ENCODE measurements at places on chromosomes 7 and 10. TPM values are rescaled to one million over a fixed set of nuclear protein-coding genes. Genes with fewer than 3 reads are reported as not detected.

DNA sequence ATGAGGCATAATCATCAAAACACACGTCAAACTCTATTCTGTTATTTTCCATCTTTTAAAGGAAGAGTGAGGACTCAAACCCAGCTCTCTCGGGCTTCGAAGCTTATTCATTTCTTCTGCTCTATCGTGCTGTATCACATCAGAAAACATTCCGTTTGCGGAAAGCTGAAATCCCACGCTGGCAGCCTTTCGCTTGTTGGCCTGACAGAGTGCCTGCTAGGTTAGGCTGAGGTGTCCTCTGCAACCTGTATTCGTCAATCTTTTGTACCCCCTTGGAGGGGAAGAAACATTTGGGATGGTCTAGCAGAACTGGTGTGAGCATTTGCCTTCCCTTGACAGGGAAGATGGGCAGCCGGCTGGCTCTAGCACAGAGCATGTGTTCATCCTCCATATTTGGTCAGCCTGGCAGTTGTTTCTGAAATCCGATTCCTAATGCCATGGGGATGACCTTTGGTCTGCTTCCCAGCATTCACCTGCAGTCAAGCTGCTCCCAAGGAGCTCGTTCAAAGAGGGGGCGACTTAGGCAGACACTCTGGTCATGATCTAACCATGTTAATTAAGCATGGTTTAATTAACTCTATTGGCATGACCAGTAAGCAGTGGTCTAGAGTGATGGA is 55.2 kb downstream of the TACC2 start:
- H3K4me1 ChIP-seq = peaks cover 70% of the 10 kb centered on the region
- DNase-seq = no peak

- H3K4me3 ChIP-seq = no peak overlapping the region
- no peak overlapping the region for H3K27ac ChIP-seq
- H3K27me3 ChIP-seq = no peaks in the 10 kb centered on the region
Observed at GRCh38 chr10:103605359-103606096, 112.0 kb downstream of the NEURL1 start.

DNA sequence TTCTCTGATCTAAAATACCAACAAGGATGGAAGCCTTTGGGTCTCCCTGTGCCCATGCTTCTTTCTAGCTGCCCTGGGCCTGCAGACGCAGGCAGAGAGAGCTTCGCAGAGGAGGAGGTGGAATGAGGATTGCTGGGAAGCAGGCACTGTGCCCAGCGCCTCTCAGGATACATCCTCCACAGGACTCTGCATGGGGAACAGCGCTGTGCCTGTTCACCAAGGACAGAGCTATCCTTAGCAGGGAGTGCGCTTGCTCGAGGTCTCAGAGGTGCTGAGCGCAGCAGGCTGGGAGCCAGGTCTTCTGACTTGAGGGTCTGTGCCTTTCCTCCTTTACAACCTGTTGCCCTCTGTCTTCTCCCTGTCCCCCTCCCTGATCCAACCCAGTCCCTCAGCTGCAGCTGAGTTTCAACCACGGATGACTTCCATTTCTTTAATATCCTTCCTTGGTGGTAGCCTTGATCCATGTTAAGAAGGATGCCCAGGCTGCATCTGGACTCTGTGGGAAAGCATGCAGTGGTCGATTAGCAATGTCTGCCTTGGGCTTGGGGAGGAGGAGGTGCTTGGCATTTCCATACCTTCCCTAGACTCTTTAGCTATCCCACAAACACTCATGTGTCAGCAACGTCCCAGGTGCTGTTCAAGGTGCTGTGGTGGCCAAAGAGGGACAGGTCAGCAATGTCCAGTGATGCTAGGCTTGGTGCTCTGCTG is 219.6 kb upstream of the GPR26 start:
- no peaks in the 10 kb centered on the region for H3K27me3 ChIP-seq
- H3K27ac ChIP-seq = no peak overlapping the region
- H3K36me3 ChIP-seq = no peaks in the 10 kb centered on the region
- H3K4me1 ChIP-seq = no peaks in the 10 kb centered on the region
- no peak for DNase-seq
- no peak overlapping the region for H3K4me3 ChIP-seq

- H3K36me3 ChIP-seq = no peaks in the 10 kb centered on the region
- H3K4me1 ChIP-seq = peaks cover 15% of the 10 kb centered on the region
- no peaks in the 10 kb centered on the region for H3K27me3 ChIP-seq
- H3K27ac ChIP-seq = no peak overlapping the region
- DNase-seq = no peak
Observed at GRCh38 chr7:65509368-65510186, 135.9 kb downstream of the ZNF92 start.

- no peak overlapping the region for H3K4me3 ChIP-seq
- no peaks in the 10 kb centered on the region for H3K4me1 ChIP-seq
Observed at GRCh38 chr10:59384761-59385160, 22.4 kb upstream of the FAM13C start.

- peaks cover 22% of the 10 kb centered on the region for H3K27me3 ChIP-seq
- no peaks in the 10 kb centered on the region for H3K4me1 ChIP-seq
- no peak overlapping the region for H3K4me3 ChIP-seq
Observed at GRCh38 chr10:117622471-117623184, 80.1 kb downstream of the EMX2 start.

DNA sequence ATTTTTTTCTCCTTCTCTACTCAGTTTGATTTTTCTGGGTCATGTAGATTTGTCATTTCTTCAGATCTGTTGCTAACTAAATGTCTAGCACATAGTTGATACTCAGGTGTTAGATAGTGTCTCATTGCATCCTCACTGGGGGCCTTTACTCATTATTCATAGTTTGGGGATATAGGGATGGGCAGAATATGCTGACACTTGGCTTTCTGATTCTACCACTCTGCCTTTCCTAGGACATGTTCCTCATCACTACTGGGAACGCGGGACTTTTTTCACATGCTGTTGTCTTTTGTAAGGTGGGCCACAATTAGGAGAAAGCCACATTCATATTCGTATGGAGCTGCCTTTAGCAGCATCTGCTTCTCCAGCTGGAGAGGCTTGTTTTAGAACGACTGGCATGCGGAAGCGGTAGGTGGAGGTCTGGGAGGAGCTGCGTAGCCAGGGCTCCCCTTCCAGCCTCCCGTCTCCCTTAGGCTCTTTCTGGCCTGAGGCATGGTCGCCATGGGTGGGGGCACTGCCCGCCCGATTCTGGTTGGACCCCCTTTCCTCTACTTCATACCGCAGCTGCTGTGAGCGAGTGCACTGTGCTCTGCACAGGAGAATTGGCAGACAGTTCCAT is 78.8 kb downstream of the SND1 start:
- H3K4me1 ChIP-seq = no peaks in the 10 kb centered on the region
- H3K36me3 ChIP-seq = peaks cover 21% of the 10 kb centered on the region
- peak; percentile 77 for DNase-seq

DNA sequence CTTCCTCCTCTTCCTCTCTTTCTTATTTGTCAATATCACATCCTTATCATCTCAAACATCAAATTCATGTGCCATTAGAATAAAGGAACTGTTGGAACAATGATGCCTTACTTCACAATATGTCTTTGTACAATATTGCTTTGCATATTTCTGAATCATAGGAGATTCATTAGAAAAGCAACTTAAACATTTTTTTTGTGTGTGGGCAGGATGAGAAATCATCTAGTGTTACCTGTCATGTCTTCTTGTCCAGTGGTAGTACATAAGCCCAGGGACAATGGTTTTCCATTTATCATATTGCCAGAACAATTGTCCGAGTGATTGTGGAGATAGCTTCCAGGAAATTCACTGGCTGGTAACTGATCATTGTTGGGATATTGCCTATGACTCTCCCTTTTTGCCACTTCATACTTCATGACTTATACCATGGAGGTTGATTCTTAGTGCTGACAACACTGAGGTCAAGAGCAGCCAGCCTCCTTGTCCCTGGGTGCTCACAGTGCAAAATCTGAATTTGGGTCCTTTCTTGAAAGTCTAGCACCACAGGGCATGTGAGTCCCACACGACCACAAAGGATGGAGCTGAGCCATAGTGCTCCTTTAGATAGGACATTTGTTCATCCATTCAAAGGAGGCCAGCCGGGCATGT is 215.0 kb downstream of the MDFIC start:
- H3K27me3 ChIP-seq = no peaks in the 10 kb centered on the region
- no peak overlapping the region for H3K27ac ChIP-seq
- no peaks in the 10 kb centered on the region for H3K4me1 ChIP-seq
- H3K4me3 ChIP-seq = no peak overlapping the region
- H3K36me3 ChIP-seq = no peaks in the 10 kb centered on the region

DNA sequence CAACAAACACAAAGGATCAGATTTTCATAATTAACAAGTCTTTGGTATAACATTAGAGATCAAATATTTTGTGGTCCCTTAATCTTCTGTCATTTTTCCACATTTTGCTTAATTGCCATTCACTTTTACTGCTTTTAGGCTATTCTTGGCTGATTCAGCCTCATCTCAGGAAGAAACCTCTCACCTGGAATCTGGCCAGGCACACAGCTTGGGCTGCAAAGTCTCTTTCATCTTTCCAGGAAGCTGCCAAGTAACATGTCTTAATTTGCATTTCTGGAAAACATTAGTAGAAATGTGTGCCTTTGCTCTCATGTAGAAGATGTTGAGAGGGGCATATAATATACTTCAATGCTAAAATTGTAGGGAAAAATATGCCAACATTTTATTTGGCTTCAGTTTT is 174.2 kb upstream of the STEAP4 start:
- H3K36me3 ChIP-seq = no peaks in the 10 kb centered on the region
- no peaks in the 10 kb centered on the region for H3K27me3 ChIP-seq
- no peak overlapping the region for H3K27ac ChIP-seq
- no peak for DNase-seq

DNA sequence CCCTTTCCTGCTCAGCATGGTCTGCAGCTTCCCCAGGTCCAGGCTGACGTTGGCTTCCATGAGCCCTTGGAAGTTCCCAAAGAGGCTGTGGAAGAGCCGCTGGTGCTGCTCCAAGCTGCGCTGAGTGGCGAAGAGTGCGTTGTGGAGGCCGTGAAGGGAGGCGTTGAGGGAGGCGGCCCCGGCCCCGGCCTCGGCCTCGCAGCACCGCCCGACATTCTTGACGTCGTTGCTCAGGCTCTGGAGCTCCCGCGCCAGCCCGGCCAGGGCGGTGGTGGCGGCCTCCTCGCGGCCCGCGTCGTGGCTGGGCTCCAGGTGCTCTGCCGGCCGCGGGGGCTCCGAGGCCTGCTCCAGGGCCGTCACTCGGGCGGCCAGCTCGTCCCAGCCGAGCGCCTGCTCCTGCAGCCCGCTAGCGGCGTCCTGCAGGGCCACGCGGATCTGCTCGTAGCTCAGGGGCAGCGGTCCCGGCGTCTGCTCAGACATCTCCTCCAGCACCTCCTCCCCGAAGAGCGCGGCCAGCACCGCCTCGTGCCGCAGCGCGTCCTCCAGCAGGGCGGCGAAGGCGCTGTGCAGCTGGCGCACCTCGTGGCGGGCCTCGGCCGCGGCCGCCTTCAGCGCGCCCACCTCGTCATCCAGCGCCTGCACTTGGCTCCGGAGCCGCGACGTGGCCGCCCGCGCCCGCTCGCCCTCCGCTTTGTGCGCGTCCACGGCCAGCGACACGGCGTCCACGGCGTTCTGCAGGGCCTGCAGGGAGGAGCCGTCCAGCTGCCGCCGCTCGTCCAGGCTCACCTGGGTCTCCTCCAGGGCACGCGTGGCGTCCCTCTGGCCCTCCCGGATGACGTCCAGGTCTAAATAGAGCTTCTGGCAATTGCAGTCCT is 14.7 kb downstream of the MMRN2 start:
- H3K27ac ChIP-seq = no peak overlapping the region
- H3K27me3 ChIP-seq = no peaks in the 10 kb centered on the region
- H3K36me3 ChIP-seq = peaks cover 24% of the 10 kb centered on the region
- H3K4me3 ChIP-seq = peak overlapping the region; percentile 11

GRCh38 chr10:17766731-17767130 is 14.7 kb downstream of the TMEM236 start:
- H3K27ac ChIP-seq = no peak overlapping the region
- no peak overlapping the region for H3K4me3 ChIP-seq
- no peaks in the 10 kb centered on the region for H3K27me3 ChIP-seq
- no peaks in the 10 kb centered on the region for H3K4me1 ChIP-seq
- no peaks in the 10 kb centered on the region for H3K36me3 ChIP-seq
- no peak for DNase-seq

- no peak for DNase-seq
- peaks cover 26% of the 10 kb centered on the region for H3K4me1 ChIP-seq
- peaks cover 10% of the 10 kb centered on the region for H3K36me3 ChIP-seq
- no peaks in the 10 kb centered on the region for H3K27me3 ChIP-seq
- H3K27ac ChIP-seq = peak overlapping the region; percentile 50
Observed at GRCh38 chr7:150631084-150631826, 930 bp downstream of the GIMAP6 start.

GRCh38 chr7:14137676-14138075 is 148.2 kb upstream of the ETV1 start:
- no peaks in the 10 kb centered on the region for H3K27me3 ChIP-seq
- H3K4me3 ChIP-seq = no peak overlapping the region
- no peaks in the 10 kb centered on the region for H3K4me1 ChIP-seq
- H3K27ac ChIP-seq = no peak overlapping the region
- DNase-seq = no peak
- no peaks in the 10 kb centered on the region for H3K36me3 ChIP-seq

- no peaks in the 10 kb centered on the region for H3K4me1 ChIP-seq
- no peak overlapping the region for H3K4me3 ChIP-seq
- DNase-seq = no peak
- H3K36me3 ChIP-seq = no peaks in the 10 kb centered on the region
Observed at GRCh38 chr10:6815346-6815745, 235.3 kb upstream of the PRKCQ start.

GRCh38 chr7:130995252-130996081 is 261.5 kb upstream of the KLF14 start:
- no peak overlapping the region for H3K4me3 ChIP-seq
- H3K27me3 ChIP-seq = no peaks in the 10 kb centered on the region
- H3K4me1 ChIP-seq = peaks cover 100% of the 10 kb centered on the region

DNA sequence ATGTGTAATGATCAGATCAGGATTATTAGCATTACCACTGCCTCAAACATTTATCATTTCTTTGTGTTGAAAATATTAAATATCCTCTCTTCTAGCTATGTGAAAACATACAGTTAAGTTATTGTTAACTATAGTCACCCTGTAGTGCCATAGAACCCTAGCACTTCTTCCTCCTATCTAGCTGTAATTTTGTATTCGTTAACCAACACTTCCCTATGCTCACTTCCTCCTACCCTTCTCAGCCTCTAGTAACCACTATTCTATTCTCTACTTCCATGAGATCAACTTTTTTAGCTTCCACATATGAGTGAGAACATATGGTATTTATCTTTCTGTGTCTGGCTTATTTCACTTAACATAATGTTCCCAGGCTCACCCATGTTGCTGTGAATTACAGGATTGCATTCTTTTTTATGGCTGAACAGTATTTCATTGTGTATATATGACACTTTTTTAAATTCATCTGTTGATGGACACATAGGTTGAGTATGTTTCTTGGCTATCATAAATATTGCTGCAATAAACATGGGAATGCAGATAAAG is 132.7 kb upstream of the RHOBTB1 start:
- no peaks in the 10 kb centered on the region for H3K36me3 ChIP-seq
- no peak for DNase-seq
- no peak overlapping the region for H3K4me3 ChIP-seq
- no peak overlapping the region for H3K27ac ChIP-seq

GRCh38 chr7:100983451-100984187 is 14.3 kb downstream of the MUC12 start:
- no peak for DNase-seq
- no peaks in the 10 kb centered on the region for H3K27me3 ChIP-seq
- no peak overlapping the region for H3K27ac ChIP-seq
- H3K4me1 ChIP-seq = no peaks in the 10 kb centered on the region
- no peaks in the 10 kb centered on the region for H3K36me3 ChIP-seq

Gene DGKB
- 18.5 TPM for total RNA-seq

Gene ENO4
- not detected for total RNA-seq

Gene RNF32
- 0.29 TPM for total RNA-seq

Gene PLCE1
- 17.7 TPM for total RNA-seq

Gene ANKRD2
- 0.33 TPM for total RNA-seq

Gene AQP1
- 509 TPM for total RNA-seq

Gene CLDN4
- total RNA-seq = 3.1 TPM

Gene BUB3
- total RNA-seq = 90.1 TPM

Gene MSMB
- total RNA-seq = not detected

Gene MPP7
- total RNA-seq = 46.6 TPM

Gene CAPZA2
- 223 TPM for total RNA-seq

Gene OLAH
- total RNA-seq = 3.1 TPM

Gene TAS2R41
- not detected for total RNA-seq

Gene TOMM7
- 289 TPM for total RNA-seq
